ENCODE measurements at places on chromosomes 13 and 19.
A peak's percentile ranks its signal among the peaks of the same experiment; 100 is the strongest.

DNA sequence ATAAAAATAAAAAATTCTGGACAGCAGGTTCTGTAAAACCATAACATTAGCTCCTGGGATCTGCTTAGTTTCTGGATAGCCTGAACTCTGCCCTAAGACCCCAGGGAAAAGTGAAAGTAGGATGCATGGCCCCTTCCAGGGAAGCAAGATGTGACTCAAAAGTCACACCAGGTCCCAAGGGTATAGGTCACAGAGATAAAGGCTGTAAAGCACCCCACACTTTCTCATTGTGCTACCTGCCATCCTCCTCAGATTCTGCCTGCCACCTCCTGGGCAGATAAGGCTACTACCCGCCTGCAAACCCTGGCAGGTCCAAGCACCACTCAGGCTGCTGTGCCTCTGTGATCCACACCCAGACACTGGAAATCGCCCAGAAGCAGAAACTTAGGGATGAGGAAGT lies 20.6 kb downstream of the FFAR2 start:
- peak; percentile 52 for DNase-seq
- no peaks in the 10 kb centered on the region for H3K36me3 ChIP-seq
- no peak overlapping the region for H3K27ac ChIP-seq
- no peak overlapping the region for H3K4me3 ChIP-seq
- H3K4me1 ChIP-seq: no peaks in the 10 kb centered on the region

DNA sequence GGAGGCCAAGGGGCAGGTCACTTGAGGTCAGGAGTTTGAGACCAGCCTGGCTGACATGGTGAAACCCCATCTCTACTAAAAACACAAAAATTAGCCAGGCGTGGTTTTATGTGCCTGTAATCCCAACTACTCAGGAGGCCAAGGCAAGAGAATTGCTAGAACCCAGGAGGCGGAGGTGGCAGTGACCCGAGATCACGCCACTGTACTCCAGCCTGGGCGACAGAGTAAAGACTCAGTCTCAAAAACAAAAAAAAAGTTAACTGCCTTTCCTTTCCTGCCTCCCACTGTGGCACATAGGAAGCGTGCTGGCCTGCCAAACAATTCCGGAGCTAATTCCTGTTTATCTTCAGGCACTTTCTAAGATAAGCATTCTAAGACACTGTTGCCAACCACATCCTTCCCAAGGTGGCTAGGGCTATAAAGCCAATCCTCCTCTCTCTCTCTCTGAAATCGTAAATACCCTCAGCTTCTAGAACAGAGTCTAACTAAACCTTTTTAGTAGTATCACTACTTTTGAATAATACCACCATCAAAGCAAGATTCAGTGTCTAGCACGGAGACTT lies 21.6 kb downstream of the SLC25A30 start:
- H3K36me3 ChIP-seq: peaks cover 40% of the 10 kb centered on the region
- no peak for DNase-seq
- H3K4me1 ChIP-seq: peaks cover 28% of the 10 kb centered on the region
- H3K4me3 ChIP-seq: peak overlapping the region; percentile 3
- H3K27me3 ChIP-seq: no peaks in the 10 kb centered on the region
- H3K27ac ChIP-seq: peak overlapping the region; percentile 55

- DNase-seq: no peak
- H3K36me3 ChIP-seq: no peaks in the 10 kb centered on the region
- H3K4me3 ChIP-seq: no peak overlapping the region
- no peaks in the 10 kb centered on the region for H3K4me1 ChIP-seq
- no peak overlapping the region for H3K27ac ChIP-seq
Measured at GRCh38 chr13:66659701-66660467, 570.3 kb downstream of the PCDH9 start.

DNA sequence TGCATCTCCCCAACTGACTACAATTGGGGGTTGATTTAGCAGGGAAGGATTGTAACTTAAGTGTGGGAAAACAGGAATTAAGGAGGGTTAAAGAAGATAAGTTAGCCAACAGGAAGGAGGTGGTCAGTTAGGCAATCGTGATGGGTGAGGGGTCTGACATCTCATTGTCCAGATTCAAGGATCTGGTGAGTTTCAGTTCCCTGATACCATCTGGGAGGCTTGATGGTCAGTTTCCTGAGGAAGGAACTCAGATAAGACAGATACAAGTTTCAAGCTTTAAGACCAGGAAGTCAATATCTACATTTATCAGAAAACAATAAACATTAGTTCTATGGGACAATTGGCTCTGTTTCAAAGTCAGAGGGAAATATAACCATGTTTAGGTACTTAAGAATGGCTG lies 601.8 kb downstream of the SLITRK6 start:
- no peaks in the 10 kb centered on the region for H3K36me3 ChIP-seq
- no peak overlapping the region for H3K4me3 ChIP-seq
- DNase-seq: no peak

GRCh38 chr19:10620786-10621185 lies 4.6 kb upstream of the SLC44A2 start:
- H3K27me3 ChIP-seq: no peaks in the 10 kb centered on the region
- DNase-seq: no peak
- H3K4me1 ChIP-seq: peaks cover 80% of the 10 kb centered on the region
- H3K27ac ChIP-seq: no peak overlapping the region
